NCI-H1694 treated with DMSO at 0.1 percent for 48 hours (cell line): ENCODE measurements at places on chromosomes 7 and 10.
A peak's percentile ranks its signal among the peaks of the same experiment; 100 is the strongest.

GRCh38 chr10:95906677-95907455, 909 bp upstream of the CC2D2B start:
- peak; percentile 33 for DNase-seq

GRCh38 chr10:83582407-83583095, 556.8 kb upstream of the GHITM start:
- no peak for DNase-seq

DNA sequence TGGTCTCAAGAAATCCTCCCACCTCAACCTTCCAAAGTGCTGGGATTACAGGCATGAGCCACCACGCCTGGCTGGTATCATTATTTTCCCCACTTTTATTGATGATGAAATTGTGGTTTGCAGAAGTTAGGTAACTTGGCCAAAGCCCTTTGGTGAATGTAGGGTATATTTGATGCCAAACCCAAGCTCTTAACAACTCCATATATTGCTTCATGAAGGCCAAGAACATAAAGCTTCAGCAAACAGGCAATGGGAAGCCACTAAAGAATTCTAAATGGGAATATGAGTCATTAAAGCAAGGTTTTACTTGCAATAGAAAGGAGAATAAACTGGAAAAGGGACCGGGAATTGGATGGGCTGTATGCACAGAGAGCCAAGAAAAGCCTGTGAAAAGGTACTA, 142.7 kb downstream of the KMT2E start:
- DNase-seq: no peak

- DNase-seq: no peak
Measured at GRCh38 chr7:93719546-93719945, 145.0 kb upstream of the CALCR start.

DNA sequence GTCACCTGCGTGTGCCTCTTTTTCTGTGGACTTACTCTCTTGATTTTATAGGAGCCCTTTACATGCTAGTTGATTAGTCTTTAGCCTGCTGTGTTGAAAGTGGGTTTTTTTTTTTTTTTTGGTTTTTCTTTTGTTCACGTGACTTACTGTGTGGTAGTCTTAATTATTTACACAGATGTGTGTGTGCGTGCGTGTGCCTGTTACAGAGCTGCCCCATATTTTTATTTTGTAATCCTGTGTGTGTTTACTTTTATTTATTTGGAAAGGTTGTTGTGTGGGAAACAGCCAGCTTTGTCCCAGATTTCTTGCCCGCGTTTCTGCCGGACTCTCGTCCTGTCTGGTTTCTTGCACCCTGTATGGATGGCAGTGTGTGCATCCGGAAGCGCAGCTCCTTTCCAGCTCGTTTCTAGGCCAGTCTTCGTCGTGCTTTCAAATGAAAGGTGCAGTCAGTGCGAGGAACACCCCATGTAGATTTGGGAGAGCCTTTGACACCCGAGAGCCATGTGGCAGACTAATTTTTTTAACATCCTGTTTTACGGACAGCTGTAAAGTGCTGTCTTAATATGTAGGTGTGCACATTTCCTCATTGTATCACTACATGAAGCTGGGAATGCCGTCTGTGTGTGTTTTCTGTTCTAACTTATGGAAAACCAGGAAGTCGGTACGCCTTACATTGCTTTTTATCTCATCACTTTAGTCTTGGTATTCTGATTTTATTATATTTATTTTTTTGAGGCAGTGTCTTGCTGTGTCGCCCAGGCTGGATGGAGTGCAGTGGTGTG, 55.6 kb downstream of the DNAJB6 start:
- no peak for DNase-seq

DNA sequence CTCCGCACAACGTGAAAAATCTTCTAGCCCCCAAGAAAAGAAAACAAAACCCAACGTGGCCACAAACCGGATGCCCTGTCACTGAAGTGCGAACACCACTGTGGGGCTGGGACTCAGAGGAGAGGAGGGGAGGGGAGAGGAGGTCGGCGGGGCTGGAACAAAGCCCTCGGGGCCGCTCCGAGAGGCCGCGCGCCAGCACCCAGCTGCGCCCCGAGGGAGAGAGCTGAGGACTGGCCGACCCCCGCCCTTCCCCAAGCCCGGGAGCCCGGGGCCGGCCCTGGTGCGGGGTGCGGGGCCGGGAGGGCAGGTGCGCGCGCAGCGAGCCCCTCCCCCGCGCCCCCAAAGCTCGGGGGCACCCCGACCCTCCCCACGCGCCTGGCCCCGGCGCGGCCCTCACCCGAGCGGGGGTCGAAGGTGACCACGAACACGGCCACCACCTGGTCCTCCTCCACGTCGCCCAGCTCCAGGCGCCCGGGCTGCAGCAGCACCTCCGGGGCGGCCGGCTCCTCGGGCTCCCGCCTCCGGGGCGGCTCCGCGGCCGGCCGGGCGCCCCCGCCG, 398 bp downstream of the DENND11 start:
- no peak for DNase-seq
